NCI-H524 treated with DMSO at 0.1 percent for 48 hours (cell line): ENCODE measurements at places on chromosomes 1 and 21.

GRCh38 chr1:9751971-9752370 is 71.8 kb downstream of the CLSTN1 start:
- DNase-seq: no peak

GRCh38 chr1:42737986-42738677 is 1.9 kb downstream of the CLDN19 start:
- no peak for DNase-seq

DNA sequence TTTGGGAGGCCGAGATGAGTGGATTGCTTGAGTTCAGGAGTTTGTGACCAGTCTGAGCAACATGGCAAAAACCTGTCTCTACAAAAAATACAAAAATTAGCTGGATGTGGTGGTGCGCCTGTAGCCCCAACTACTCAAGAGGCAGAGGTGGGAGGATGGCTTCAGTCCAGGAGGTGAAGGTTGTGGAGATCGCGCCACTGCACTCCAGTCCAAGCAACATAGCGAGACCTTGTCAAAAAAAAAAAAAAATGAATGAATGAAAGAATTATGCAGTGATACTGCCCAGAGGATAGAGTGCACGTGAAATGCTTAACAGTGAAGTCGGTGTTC is 429 bp upstream of the DPH2 start:
- DNase-seq: no peak

DNA sequence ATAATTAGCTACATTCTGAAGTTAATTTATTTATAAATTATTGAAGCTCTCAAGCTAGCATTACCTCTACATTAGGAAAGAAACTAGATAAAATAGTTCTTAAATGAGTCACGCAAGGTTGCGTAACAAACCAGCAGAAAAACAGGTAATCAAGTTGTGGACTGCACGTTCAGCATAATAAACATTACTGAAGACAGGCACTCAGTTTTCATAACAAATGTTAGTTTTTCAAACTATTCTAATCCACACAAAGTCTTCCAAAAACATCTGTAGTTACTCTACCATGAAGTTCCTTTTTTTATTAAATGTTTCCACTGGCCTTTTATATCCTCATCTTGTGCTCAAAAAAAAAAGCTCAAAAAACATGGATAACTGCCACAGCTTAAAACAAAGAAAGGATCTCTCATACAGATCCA is 1.3 kb downstream of the TOR1AIP2 start:
- no peak for DNase-seq

GRCh38 chr1:196229546-196229945 is 378.7 kb downstream of the KCNT2 start:
- no peak for DNase-seq

- DNase-seq: no peak
These were observed 2.2 kb upstream of the ADORA3 start for GRCh38 chr1:111505641-111506119.

DNA sequence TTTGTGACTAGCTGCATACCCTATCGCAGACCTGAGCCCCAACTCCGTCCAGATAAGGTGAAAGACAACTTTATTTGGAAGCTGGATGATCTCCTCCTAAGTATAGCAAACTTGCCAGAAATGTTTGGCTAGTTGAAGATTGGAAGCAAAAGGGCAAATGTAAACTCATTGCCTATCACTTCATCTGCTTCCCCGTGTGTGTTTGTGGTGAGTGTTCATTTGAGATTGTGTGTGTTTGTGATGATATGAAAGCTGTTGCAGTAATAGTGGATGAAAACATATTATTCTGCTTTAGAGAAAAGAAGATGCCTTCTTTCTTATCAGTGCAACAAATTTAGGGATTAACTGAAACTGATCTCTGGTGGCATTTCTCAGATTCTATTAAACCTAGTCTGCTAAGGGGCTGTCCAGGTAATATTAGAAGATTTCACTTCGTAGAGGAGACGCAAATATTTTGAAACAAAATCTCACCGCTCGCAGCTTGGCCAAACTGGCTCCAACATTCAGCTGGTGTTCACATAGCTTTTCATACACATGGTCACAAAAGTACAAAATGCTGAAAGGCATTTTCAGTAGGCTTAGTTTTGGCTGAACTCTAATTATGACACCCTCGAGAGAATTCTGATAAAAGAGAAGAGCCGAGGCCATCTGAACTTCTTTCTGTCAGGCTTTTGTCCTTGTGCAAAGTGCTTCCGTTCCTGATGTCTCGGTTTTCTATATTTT is 1.1 kb downstream of the TBX19 start:
- DNase-seq: no peak

GRCh38 chr1:105243969-105244368 is 1494.3 kb downstream of the AMY1C start:
- DNase-seq: no peak

DNA sequence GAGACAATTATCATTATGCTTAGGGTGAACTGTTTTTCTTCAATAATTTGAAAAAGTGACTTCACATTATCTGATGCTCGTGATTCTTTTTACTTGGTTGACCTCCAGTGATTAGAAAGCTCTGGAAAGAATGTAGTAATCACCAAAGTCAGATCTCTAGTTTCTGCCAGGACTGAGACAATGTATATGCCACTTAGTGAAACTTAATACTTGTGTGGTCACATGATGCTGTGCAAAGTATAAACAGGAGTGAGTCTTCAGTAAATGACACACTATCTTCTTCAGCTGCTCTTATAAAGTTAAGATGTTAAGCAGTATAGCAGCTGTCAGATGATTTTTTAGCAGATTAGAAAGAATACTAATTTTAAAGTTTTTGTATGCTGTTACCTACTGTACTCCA is 17.2 kb downstream of the VCAM1 start:
- peak; percentile 67 for DNase-seq
